Vein endothelial cell (primary cell): ENCODE measurements at places on chromosomes 2 and 18. TPM values are rescaled to one million over a fixed set of nuclear protein-coding genes. Genes with fewer than 3 reads are reported as not detected.

The SERPINB13 gene
- total RNA-seq = not detected in 2 replicates

The UGT1A1 gene
- total RNA-seq = not detected in 2 replicates

The DSG2 gene
- total RNA-seq = 0.19 TPM in 1 of 2 replicates, not detected in the other

The CXCR1 gene
- total RNA-seq = not detected in 2 replicates

The PRSS56 gene
- total RNA-seq = not detected in 2 replicates

The HOXD3 gene
- total RNA-seq = 13.4 and 18.0 TPM in 2 replicates

The ZBTB7C gene
- total RNA-seq = under 0.01 TPM in 1 of 2 replicates, not detected in the other

The GPR75 gene
- total RNA-seq = 3.9 and 4.2 TPM in 2 replicates

The KYNU gene
- not detected in 2 replicates for total RNA-seq

The RAD51AP2 gene
- not detected in 2 replicates for total RNA-seq

The POTEJ gene
- 0.19 and 0.65 TPM in 2 replicates for total RNA-seq

The FLACC1 gene
- 0.65 and 1.1 TPM in 2 replicates for total RNA-seq

The M1AP gene
- not detected in 2 replicates for total RNA-seq

The IER3IP1 gene
- total RNA-seq = 19.6 and 22.9 TPM in 2 replicates

The MPP4 gene
- 7.5 and 17.1 TPM in 2 replicates for total RNA-seq

The RUFY4 gene
- 0.29 TPM in 1 of 2 replicates, not detected in the other for total RNA-seq

The SP140 gene
- not detected in 2 replicates for total RNA-seq

The SDC1 gene
- 3.9 and 5.9 TPM in 2 replicates for total RNA-seq

The DHRS9 gene
- total RNA-seq = 0.33 and 3.7 TPM in 2 replicates

The POTEI gene
- 0.33 and 0.48 TPM in 2 replicates for total RNA-seq

The GREB1 gene
- 0.19 and 0.33 TPM in 2 replicates for total RNA-seq
